Stimulated activated CD4-positive, alpha-beta T cell treated with anti-CD3 and anti-CD28 coated beads, TNF-alpha, amount 100 ng/mL, for 1 hour (primary cell): ENCODE measurements at places on chromosomes 11 and 22.

GRCh38 chr22:23904573-23905254 lies 10.5 kb downstream of the MIF start:
- DNase-seq: no peak

GRCh38 chr11:82927264-82927880 lies 25.8 kb downstream of the DDIAS start:
- DNase-seq: no peak

DNA sequence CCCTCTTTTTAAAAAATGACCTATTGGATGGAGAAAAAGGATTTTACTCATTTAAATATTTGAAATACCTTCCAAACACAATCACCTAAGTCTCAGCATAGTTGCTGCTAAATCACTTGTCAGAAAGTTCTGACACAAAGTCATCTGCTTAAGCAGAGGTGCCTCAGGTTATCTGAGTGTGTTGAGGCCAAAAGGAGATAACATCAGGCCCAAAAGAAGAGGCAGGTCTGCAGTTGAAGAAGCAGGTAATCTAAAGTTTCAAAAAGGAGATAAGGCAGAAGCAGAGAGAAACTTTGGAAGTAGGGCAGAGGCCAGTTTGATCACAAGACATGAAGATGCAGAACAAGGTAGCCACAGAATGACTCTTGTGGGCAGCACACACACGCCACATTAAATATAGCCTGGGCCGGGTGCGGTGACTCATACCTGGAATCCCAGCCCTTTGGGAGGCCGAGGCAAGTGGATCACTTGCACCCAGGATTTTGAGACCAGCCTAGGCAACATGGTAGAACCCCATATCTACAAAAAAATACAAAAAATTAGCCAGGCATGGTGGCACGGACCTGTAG lies 175.7 kb upstream of the API5 start:
- no peak for DNase-seq

GRCh38 chr11:19426011-19426755 lies 185.4 kb upstream of the E2F8 start:
- no peak for DNase-seq

GRCh38 chr11:61297746-61298145 lies 2.6 kb upstream of the VWCE start:
- DNase-seq: no peak

DNA sequence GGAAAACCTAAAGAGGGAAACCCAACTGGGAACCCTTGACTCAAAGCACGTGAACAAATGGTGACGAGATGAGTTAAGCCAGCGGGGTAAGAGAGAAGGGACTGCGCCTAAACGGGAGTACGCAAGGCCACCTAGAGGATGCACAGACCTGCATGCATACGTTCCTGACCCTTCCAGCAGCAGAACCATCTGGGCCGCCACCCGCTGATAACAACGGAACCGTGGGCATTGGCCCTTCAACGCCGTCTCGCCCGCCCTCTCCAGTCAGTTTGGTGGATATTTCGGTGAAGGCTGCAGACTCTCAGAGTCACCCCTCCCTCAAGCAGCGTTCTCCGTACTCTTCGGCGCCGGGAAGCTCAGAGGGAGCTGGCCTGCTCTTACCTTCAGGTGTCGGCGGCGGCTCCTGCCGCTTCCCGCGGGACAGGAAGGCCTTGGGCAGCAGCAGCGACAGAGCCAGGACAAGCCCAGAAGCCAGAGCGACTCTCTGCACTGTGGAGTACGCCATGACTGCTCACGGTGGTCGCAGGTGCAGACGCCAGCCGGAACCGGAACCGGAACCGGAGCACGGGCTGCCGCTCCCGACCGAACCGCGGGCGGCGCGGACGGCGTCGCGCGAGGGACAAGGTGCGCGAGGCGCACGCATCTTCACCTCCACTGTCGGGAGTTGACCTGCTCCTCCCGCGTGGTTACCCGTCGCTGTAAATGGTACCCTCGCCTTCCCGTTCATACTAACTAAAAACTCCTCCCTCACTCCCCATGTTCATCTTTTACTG lies at the start of gene RIC3:
Gene RIC3 (minus strand): TSS at position 541 of the 773 bp plus-strand sequence. CDS start 36 bp downstream, at position 505.
- DNase-seq: peak; percentile 37

DNA sequence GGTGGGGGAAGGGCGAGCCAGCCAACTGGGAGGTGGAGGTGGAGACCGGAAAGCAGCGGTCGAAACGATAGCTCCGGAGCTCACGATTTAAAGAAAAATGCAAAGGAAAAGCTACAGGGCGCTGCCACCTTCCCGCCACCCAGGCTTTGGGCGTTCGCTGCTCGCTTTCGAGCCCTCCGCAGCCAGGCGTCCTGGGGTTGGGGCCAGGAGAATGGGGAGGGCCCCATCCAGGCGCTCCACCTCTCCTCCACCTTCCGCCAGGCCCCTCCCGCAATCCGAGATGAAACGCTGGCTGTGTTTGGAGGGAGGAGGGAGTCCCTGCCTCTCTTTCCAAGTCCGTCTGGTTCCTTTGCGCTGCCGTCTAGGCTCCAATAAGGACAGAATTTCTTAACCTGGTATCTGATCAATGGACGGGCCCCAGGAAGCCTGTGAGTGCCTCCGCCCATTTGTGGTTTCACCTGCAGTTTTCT lies 483 bp upstream of the ABTB2 start:
- no peak for DNase-seq

GRCh38 chr11:18310800-18311340 lies 11.1 kb downstream of the HPS5 start:
- DNase-seq: no peak

- no peak for DNase-seq
Observed at GRCh38 chr11:100761841-100762240, 74.8 kb downstream of the ARHGAP42 start.

DNA sequence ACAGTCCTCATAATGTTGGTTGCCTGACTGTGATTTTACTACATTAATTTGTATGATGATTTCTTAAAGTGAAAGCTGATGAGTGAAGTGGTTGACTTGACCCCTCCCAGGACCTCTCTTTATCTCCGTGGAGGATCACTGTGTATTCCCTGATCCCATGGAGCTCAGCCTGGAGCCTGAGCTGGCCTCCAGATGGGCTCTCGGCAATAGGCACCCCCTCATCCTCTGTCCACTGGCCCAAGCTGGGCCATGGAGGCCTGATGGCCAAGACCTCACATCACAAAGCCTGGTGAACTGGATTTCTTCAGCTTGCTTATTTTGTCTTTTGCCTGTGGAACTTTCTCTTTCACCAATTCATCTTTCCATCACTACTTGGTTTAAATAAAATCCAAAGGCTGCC lies 75.2 kb downstream of the WNT11 start:
- DNase-seq: no peak

- no peak for DNase-seq
Observed at GRCh38 chr11:7450836-7451235, 34.5 kb upstream of the OLFML1 start.

DNA sequence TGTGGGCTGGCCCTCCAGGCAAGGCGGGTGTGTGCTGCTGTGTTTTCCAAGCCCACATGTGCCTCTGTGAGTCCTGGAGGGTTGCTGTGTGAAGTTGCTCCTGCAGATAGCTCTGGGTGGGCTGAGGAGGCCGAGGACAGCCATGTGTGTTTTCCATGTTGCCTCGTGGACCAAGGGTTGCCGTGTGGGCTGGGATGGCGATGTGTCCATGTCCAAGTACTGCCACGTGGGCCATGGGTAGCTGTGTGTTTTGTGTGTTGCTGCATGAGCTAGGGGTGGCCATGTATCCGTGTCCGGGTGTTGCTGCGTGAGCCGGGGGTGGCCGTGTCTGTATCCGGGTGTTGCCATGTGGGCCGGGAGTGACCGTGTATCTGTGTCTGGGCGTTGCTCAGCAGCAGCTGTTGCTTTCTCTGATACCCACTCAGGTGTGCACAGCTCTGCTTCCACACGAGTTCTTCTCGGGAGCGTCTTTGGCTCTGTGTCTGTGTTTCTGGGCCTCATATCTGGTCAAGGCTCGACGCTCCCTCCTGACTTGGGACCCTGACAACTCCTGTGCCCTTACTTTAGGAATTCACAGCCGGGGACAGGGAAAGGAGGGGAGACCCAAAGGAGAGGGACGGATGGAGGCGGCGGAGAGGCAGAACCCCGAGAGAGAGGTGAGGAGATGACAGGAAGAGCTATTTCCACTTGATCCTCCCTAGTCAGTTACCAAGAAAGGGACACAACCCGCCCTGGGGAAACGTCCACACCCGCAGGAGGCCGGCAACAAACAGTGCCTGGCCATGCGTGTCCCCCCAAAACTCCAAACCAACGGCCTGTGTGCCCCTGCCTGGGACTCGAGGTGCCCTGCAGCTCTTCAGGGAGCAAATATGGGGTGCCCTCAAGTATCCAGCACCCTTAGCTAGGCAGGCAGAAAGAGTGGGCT lies 83.1 kb downstream of the PHF21B start:
- DNase-seq: no peak

DNA sequence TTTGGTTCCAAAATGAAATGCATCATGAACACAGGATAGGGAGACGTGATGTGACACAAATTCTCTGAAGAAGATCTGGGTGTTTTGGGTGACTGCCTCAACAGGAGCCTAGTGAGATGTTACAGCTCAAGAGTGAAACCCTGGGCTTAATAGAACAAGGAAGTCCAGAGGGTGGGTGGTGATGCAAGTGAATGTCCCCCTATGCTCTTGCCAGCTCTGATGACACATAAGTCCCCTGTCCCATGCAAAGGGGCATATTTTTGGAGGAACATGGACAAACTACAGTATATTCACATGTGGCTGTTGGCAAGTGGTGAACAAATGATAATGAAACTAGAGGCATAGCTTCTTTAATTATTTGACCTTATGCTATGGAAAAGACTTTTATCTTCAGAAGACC lies 9.2 kb downstream of the CRTAM start:
- DNase-seq: no peak

- no peak for DNase-seq
Observed at GRCh38 chr11:18173225-18173866, 709 bp downstream of the MRGPRX4 start.

GRCh38 chr11:79262221-79262620 lies 178.6 kb downstream of the TENM4 start:
- DNase-seq: no peak

- DNase-seq: no peak
Observed at GRCh38 chr22:27556371-27556770, 245.2 kb downstream of the MN1 start.

DNA sequence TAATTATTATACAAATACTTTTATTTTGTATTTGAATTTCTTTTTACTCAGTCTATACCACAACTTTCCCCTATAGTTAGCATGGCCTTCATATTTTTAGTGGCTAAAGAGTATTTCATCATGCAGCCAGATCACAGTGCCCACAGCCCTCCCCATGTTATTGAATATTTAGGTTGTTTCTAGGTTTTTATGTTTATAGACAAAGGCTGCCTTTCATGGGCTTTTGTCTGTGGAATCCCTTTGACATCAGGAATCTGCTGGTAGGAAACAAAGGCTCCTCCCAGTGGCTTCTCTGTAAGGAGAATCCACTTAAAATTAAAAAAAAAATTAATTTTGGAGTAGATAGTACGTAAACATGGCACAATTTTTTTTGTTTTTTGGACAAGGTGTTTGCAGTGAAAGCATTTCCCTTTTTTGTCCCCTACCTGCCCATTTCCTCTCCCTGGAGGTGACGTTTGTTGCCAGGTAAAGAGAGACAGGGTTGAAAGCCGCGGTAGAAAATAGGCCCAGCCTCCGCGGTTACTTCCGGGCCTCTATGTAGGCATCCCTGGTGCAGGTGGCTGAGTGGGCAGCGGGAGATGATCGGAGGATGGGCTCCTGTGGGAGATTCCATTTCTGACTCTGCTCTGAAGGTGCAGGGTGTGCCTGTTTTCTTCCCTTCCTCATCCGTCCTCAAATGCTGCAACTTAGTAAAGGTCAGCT lies 82.2 kb upstream of the OR4B1 start:
- DNase-seq: no peak

DNA sequence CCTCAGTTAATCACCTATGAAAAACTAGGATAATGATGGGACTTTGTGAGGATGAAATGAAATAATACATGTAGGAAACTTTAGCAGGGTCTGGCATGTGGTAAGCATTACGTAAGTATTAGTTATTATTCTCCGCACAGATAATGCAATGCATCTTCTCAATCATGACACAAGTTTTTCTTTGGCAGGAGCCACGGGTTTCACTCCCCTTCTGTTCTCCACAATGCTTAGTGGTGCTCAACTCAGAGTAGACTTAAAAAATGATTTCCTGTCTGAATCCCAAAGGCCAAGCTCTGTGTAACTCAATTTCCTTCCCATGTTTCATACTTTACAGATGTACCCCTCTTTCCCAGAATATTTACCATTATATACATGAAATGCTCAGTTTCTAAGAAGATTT lies 82.9 kb downstream of the CCDC34 start:
- no peak for DNase-seq

- no peak for DNase-seq
Observed at GRCh38 chr11:109247071-109247470, 174.9 kb upstream of the C11orf87 start.

- no peak for DNase-seq
Observed at GRCh38 chr11:1733009-1733715, 17.2 kb downstream of the IFITM10 start.

- no peak for DNase-seq
Observed at GRCh38 chr11:9606809-9607510, 33.5 kb downstream of the WEE1 start.

GRCh38 chr22:27906241-27906640 lies 12.8 kb downstream of the PITPNB start:
- no peak for DNase-seq

- no peak for DNase-seq
Observed at GRCh38 chr22:31135706-31136105, 4.6 kb downstream of the PLA2G3 start.

DNA sequence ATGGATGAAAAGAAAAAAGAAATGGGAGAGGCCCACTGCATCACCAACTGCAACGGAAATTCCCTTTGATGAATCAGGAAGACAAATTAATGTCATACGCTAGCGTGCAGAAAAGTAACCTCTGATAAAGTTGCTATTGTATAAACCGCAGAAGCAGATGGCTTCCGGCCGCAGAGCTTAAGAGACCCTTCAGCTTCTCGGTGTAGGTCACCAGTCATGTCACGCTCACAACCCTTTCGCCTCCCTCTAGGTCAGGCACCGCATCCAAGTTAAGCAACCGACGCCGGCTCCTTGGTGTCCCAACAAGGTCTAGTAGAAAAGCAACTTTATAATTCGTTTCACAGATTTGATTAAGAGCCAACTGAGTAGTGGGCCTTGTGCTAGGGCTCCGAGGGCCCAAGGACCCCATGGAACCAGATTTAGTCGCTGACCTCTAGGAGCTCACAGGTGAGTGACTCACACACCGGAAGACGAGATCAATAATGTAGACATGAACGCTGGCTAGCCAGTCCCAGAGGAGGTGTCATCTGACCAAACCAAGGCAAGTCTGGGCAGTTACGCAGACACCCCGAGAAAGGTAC lies 1.2 kb upstream of the ZFP91 start:
- DNase-seq: peak; percentile 55

GRCh38 chr11:69840371-69841169 lies 21.4 kb upstream of the FGF3 start:
- no peak for DNase-seq

GRCh38 chr11:64253481-64253880 lies 2.2 kb downstream of the PLCB3 start:
- no peak for DNase-seq
